Thoracic aorta (tissue), 2 donors: ENCODE measurements at places on chromosomes 12 and 14. TPM values are rescaled to one million over a fixed set of nuclear protein-coding genes. Genes with fewer than 3 reads are reported as not detected.

- H3K36me3 ChIP-seq, result no peaks in the 10 kb centered on the region
- H3K4me1 ChIP-seq, result no peaks in the 10 kb centered on the region
- H3K4me3 ChIP-seq, result no peak overlapping the region
- no peaks in the 10 kb centered on the region for H3K27me3 ChIP-seq
- DNase-seq, result no peak
Measured at GRCh38 chr12:1859643-1860042, 39.3 kb downstream of the LRTM2 start.

- H3K36me3 ChIP-seq, result no peaks in the 10 kb centered on the region
- no peak overlapping the region for H3K4me3 ChIP-seq
- DNase-seq, result no peak
- no peak overlapping the region for H3K27ac ChIP-seq
- H3K4me1 ChIP-seq, result peaks cover 12% of the 10 kb centered on the region
Measured at GRCh38 chr14:103445806-103446205, 60.6 kb downstream of the MARK3 start.

DNA sequence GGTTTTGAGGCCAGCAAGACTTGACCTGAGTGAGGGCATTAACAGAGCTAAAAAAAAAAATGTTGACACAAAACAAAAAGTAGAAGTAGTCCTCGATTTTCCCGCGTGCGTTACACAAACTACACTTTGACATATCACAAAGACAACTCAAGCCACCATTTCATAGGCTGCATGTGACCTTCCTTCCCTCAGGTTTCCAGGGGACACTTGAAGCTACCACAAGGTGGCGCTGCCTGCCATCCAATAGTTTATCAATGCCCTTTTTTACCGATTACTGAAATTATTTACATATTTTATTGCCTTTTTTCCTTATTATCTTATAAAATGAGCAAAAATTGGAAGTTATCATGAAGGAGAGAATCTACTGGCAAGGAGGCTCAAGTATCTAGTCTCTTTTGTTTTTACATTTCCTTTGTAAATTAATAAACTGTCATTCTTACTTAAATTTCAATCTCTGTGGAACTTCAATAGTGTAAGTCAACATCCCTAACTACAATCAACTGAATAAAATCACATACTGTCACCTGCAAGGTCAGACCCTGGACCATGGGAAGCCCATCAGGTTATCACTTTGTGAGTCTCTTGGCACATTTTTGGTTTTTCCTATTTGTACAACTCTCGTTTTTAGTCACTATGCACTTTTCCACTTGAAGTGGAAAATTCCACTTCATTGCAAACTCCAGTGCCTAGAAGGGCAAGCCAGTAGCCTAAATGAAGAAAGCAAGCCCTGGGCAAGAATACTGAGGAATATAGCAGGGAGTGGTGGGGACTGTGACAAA is 84.6 kb upstream of the CPSF6 start:
- peaks cover 5% of the 10 kb centered on the region for H3K4me1 ChIP-seq
- no peak overlapping the region for H3K4me3 ChIP-seq
- H3K27ac ChIP-seq, result no peak overlapping the region
- no peaks in the 10 kb centered on the region for H3K36me3 ChIP-seq
- DNase-seq, result peak; percentile 15

Gene ARHGEF40
- total RNA-seq, result 51.0 TPM

- no peaks in the 10 kb centered on the region for H3K27me3 ChIP-seq
- H3K4me1 ChIP-seq, result no peaks in the 10 kb centered on the region
- no peak overlapping the region for H3K4me3 ChIP-seq
- no peak for DNase-seq
- H3K27ac ChIP-seq, result no peak overlapping the region
- peaks cover 11% of the 10 kb centered on the region for H3K36me3 ChIP-seq
Measured at GRCh38 chr12:40325349-40325960, 100.7 kb downstream of the LRRK2 start.
